Fibroblast of skin of back (primary cell): ENCODE measurements at places on chromosomes 2 and 18.

- DNase-seq: no peak
Measured at GRCh38 chr2:156955701-156956100, 301.8 kb upstream of the GALNT5 start.

- peak; percentile 78 for DNase-seq
Measured at GRCh38 chr2:223001797-223002175, 50.2 kb upstream of the KCNE4 start.

- peak; percentile 90 for DNase-seq
Measured at GRCh38 chr2:108548208-108549003, 14.1 kb downstream of the LIMS1 start.

- no peak for DNase-seq
Measured at GRCh38 chr2:57893347-57893746, 153.3 kb upstream of the VRK2 start.

GRCh38 chr2:72149556-72150156, 2.0 kb upstream of the CYP26B1 start:
- DNase-seq: no peak

DNA sequence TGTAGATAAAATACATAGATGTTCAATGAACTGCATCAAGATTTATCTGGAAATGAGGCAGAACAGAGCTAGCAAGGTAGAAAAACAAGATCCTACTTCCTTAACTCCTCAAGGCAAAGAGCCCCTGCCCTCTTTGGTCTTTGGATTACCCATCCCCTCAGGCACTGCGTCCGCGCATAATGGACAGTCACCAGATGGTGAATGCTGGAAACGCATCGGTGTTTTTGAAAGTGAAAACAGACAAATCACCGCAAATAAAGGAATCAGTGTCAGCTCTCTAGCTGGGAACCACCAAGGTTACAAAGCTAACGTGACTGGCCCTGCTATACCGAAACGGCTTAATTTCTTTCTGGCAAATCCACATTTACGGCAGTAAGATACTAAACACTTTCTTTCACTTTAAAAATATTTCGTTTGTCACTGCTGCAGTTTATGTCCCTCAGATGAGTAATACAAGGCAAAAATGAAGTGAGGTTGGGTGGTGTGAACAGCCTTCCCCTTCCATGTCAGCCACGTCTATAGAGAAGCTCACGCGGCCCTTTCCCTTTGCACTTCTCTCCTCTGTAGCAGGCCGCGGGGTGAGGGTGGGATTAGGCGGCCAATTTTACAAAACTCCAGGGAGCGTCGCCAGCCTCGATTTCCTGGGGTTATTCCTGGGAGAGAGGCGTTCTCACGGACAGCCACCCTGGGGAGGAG, 627 bp upstream of the GALR1 start:
- no peak for DNase-seq

GRCh38 chr2:74738586-74738985, 84.5 kb downstream of the SEMA4F start:
- DNase-seq: no peak

DNA sequence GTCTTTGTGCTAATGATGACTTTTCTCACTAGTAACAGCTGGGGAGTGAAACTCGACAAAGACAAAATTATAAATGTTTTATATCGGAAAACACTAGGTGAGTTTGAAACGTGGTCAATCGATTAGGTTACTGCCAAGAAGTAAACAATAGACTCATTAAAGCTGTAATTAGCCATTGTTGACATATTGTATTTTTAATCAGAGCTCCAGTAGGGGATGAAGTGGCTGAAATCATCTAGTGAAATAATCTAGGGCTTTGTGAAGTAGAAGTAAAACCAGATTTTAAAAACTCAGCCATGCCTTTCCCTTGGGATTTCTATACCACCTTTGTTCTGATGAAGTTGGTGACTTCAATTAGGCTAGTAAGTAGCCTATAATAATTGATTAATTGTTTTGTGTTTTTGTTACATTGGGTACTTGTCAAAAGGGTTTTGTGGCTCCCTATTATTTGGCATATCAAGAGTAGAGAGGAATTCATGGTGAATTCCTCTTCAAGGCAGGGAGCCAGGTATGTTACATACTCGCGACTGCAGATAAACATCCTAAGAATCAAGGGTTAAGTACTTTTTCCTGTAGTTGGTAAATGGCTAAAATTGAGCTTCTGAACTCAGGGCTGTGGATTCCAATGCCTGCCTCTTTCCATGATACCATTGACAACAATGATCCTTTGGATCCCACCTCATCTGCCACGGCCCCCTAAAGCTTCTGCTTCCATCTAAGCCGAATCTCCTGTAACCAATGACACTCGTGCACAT, 31.6 kb downstream of the RAB27B start:
- DNase-seq: no peak

DNA sequence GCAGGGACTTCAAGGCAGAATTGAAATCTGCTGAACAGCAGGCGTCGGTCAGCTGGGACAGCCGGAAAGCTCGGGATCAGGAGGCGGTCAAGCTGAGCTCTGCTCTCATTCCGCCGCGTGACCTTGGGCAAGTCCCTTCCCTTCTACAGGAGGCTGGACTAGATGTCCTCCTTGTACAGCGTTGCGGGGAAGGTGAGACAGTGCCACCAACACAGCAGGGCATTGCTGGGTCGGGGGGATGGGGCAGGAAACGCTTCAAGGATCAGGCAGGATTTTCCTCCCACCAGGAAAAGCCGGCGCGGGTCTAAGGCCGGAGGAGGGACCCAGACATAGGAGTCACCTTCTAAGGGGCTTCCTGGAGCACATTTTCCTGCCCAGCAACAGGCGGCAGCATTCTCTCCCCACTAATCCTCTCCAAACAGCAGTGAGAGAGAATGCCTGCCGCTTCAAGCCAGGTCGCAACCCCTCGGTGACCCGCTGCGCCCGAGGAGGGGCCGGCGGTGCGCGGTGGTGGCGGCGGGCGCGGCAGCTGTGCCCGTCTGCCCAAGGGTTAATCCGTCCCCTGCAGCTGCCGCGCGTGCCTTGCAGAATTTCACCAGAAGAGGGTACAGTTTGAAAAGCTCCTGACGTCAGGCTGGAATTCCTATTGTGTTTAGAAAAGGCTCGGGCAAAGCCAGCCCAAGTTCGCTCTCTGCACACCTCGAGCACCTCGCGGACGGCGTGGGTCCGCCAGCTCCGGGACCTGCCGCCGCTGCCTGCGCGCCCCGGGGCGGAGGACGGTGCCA, at the start of gene KCNF1:
Gene KCNF1 (plus strand): TSS at position 644 of the 785 bp plus-strand sequence. CDS start 493 bp downstream, outside the sequence.
- DNase-seq: peak; percentile 67

DNA sequence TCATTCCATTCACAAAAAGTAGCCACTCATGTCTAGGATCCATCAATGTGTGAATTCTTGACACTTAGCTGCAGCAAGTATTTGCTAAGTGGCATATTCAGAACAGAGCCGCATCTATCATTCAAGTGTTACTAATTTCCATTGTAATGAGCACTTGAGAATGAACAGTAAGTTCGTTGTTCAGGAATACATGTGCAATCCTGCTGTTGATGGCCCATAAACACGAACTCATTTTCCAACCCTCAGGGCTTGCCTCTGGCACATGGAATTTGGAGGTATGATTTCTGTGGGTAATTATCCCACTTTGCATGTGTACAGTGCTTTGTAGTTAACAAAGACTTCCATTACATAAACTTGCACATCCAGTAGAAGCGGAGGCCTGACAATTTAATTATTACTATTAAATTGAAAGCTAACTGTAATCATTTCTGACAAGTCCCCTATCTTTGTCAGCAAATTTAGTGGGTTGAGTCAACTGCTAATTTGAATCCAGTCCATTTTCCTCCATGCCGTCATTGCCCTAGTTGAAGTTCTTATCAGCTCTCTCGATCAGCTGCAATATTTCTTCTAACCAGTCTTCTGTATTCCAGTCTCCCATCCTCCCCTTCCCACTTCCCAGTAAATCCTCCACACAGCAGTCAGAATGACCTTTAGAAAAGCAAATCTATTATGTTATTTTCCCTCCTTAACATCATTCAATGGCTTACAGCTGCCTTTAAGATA, 116.0 kb upstream of the AQP4 start:
- no peak for DNase-seq

- DNase-seq: no peak
Measured at GRCh38 chr2:40016151-40016885, 237.3 kb upstream of the THUMPD2 start.

DNA sequence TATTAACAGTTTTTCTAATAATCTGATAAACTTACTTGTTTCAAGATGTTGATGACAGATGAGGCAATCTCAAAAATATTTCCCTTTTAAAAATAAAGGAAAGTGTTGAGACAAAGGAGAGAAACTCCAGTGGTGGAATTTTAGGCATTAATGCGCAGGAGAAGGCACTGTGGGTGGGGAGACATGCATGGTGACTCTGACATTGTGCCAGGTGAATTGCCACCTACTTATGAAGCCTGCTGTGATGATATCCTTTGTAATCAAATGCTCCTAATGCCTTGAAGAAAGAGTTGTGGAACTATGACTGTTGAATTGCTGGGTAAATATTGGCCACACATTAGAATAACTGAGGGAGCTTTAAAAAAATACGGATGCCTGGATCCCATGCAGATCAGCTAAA, 101.4 kb downstream of the PLA2R1 start:
- peak; percentile 53 for DNase-seq

DNA sequence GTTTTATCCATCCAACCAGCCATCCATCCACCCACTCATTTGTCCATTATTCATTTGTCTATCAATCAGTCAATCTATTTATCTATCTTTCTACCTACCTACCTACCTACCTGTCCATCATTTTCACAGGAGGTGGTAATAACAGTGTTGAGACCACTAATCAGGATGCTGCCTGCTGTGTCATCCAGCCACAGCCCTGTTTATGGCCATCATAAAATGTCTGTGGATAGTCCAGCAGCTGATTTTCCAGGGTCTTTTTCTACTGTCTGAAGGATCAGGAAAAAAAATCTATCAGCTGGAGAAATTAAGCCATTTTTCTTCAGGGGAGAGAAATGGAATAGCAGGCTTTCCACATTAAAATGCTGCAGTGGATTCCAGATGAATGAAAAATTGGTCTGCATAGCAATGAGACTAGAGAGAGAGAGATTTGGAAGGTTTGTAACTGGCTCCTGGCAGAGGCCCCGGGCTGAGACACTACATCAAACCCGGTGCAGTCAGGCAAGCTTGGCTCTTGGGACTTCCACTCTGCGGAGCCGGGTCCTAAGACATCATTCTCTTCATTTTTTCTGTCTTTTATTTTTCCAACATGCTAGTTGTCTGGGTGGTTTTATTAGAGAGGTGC, 33.0 kb upstream of the BOD1L2 start:
- DNase-seq: no peak

- peak; percentile 97 for DNase-seq
Measured at GRCh38 chr2:240387669-240388358, 47.6 kb upstream of the GPC1 start.

- DNase-seq: peak; percentile 90
Measured at GRCh38 chr2:164903204-164903603, 52.1 kb downstream of the SLC38A11 start.

DNA sequence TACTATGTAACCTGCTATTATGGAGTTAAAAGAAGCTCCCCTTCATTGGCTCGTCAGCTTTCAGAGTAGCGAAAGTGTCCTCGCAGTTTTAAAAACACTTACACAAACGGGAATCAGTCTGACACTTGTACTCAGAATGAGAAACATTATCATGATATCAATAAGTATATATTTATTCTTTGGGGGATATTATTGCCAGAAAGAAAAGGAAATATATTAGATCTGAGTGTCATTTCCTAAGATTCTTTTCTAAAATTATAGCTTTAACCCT, 584.5 kb downstream of the ZEB2 start:
- DNase-seq: no peak

- no peak for DNase-seq
Measured at GRCh38 chr2:76204048-76204447, 493.3 kb upstream of the GCFC2 start.
